AG08395 (cell line): ENCODE measurements at places on chromosomes 16 and 17.

- no peak for DNase-seq
These were observed 21.1 kb downstream of the GJD3 start for GRCh38 chr17:40343219-40344119.

- no peak for DNase-seq
These were observed 1449.7 kb downstream of the CDH8 start for GRCh38 chr16:60586493-60586892.

- peak; percentile 40 for DNase-seq
These were observed 25.9 kb downstream of the AP2B1 start for GRCh38 chr17:35612924-35613521.

DNA sequence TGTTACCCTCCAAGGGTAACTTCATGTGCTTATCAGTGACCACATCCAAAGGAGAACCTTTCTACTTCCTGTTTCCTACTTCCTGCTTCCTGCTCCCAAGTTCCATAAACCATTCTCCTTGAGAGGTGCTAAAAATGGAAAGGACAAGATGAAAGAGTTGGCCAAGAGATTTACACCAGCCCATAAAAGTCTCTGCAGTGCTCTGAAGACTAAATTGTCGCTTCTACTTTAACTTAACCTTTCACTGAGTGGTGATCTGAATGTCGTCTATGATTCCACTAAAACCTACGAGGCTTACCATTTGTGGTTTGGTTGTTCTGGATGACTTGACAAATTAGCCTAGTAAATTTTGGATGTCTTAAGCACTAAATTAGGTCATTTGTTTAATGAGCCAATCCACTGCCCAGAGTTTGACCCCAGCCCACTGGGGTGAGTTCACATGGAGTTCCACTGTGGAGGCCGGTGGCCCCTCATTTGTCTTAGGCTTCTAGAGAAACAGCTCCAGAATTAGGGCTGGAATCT is 333.1 kb downstream of the FOXL1 start:
- DNase-seq, result no peak

- DNase-seq, result no peak
These were observed 157.5 kb downstream of the HS3ST2 start for GRCh38 chr16:22971346-22971924.

DNA sequence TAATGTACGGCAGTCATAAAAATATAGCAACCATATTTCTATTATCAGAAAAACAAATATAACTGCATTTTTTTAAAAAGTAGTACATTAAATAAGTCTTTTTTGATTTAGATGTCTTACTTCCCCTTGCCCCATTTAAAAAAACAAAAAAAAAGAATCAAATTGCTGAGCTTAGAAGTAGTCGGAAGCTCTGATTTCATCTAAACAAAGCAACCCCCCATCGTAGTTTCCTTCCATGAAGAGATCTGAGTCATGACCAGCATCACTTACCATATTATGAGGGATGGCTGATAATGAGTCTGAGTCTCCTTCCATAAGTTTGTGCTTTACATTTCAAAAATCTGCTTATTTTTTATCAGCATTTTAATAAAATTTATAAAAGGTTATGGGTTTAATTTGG is 86.2 kb downstream of the ITFG1 start:
- DNase-seq, result no peak

DNA sequence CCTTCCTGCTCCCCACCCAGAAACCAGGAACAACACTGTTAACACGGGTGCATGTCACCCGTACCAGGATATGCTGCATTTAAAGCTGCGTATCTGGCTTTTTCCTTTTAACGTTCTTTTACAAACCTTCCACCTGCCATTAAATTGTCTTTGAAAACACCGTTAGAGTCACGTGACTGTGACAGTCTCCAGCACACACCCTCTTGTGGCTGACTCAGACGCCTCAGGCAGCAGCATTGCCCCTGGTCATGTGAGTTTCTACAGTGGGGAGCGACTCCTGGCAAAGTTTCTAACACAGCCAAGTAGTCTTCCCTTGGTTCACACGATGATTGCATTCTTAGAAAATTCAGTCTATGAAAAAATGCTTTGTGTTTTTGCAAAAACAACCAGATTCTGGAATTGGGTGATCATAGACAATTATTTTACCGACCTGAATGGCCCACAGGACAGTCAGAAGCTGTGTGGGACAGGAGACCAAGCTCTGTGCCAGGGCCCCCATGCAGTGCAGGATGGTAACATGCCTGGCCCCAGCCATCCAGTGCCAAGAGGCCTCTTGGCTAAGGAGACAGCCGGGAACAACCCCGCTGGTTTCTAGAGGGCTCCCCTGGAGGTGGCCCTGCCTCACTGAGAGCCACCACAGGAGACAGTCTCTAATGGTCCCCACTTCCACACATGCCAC is 199.1 kb downstream of the KATNIP start:
- peak; percentile 98 for DNase-seq

DNA sequence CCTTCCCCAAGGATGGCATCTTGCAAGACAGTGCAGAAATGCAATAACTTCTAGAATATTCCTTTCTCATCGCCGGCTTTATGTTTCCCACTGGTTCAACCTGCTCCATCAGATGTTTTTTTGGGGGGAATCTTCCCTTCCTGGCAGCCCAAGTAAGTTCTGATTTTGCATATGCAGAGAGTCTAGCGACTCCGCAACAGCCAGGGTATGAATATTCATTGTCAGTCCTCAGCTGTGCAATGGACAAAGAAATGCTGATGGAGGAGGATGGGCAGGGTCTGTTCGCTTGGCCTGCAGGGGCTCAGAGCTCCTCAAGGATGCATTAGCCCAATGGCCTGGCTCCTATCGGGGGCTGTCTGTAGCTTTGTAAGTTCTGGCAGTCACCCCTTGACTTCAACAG is 358.8 kb upstream of the CCL2 start:
- DNase-seq, result no peak

- DNase-seq, result no peak
These were observed 2287.0 kb downstream of the TP53TG3F start for GRCh38 chr16:35746281-35746962.

GRCh38 chr17:8162997-8163977 is 539 bp upstream of the VAMP2 start:
- no peak for DNase-seq

DNA sequence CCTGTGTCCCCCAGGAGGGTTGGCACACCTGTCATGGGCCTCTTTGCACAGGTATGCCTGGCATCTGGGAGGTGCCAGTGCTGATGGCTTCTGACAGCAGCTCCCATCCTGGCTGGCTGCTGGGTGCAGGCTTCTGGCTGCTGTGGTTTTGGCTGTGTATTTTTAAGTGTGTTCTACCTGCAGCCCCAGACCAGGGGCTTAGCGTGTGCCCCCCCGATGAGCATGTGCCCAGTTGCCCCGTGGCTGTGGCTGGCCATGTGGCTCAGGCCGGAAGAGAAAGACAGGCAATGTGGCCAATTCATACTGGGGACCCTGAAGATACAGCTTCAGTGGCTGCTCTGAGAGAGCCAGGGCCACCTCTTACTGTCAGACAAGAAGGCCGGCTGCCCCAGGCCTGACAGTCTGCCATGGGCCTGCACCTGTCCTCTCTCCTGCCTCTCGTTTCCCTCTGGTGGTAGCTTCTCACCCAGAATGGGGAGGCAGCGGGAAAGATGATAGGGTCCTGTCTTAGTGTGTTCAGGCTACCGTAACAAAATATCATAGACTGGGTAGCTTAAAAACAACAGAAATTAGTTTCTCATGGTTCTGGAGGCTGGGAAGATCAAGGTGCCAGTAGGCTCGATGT is 37.6 kb upstream of the LGALS9 start:
- no peak for DNase-seq

DNA sequence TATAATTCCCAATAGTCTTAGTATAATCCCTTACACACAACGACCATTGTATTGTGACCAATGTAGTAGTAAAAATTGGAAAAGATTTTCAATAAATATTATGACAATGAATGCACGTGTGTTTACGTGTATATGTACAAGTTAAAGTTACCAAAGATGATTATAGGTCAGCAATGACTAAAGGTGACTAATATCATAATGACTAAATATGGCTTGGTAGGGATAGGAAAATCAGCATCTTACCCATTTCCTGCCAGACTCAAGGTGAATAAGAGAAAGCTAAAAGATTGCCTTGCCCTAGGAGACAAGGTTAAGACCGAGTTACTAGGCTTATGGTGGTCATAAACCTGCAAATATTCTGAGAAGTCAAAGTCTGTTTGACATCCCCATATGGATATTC is 34.4 kb downstream of the CPD start:
- peak; percentile 20 for DNase-seq

GRCh38 chr17:12683299-12683698 is 17.6 kb downstream of the MYOCD start:
- no peak for DNase-seq

- DNase-seq, result no peak
These were observed 36.8 kb downstream of the MSI2 start for GRCh38 chr17:57293077-57293476.

DNA sequence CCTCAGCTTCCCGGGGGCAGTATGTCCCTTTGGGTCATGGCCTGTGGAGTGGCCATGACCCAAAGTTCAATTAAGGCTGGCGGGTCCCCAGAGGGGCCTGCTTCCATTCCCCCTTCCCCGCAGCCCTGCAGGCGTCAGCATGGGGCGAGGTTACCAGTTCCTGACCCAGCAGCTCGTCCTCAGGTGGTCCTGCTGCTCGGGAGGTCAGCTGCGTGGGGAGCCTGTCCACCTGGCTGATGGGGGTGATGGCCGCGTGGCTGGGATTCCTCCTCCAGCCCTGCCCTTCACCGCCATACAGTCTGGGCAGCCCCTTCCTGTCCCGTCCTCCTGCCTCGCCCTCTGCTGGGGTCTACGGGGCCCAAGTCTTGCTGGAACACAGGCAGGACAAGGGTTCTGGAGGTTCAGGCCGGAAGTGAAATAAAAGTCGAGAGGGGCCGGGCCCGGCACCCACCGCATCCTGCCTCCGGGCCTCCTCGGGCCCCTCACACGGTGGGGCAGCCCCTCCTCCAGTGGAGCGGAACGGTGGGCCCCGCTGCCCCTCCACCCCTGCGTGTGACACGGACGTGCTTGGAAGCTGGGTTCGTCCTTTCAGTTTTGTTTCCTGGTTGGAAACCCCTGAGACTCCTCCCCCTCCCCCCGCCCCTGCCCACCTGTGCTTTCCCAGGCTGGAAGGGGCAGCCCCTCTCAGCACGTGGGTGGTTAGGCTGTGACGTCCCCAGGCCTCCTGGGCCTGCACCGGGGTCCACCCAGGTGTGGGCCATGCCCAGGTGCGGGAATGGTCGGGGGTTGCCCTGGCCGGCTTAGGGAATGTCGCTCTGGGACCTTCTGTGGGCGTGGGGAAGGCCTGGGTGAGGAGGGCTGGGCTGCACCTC is 6.8 kb downstream of the UBALD2 start:
- no peak for DNase-seq

DNA sequence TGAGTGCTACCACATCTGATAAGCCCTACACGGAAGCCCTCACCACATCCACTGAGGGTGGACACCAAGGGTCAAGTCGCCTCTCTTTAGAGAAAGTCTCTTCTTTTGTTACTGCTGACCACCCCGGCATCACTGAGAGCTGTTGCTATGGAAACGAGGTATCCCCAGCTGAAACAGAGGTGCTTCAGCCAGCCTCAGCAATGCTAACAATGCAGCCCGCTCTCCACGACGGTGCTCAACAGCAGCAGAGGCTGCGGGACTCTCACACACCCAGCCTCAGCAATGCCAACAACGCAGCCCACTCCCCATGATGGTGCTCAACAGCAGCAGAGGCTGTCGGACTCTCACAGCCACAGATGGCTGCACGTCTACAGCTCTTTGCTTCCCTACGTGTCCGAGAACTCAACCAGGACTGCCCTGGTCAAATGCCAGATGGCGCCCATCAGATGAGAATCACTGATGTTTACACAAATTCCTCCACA is 41.4 kb downstream of the VPS53 start:
- DNase-seq, result no peak

DNA sequence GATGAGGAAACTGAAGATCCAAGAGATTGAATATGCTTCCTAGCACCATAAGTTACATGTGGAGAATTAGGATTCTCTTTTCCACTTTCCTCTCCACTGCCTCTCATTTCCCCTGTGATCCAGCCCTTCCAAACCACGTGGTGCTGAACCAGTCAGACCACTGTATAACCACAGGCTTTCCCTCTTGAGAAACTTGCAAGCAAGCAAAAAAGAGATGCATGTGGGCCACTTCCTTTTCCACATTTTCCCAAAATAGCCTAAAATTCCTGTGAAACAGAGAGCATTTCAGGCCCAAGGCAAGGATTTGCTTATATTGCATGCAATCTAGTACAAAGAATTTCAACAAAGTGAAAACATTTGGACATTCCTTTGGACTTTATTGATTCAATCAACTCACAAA is 59.3 kb upstream of the KSR1 start:
- peak; percentile 79 for DNase-seq

GRCh38 chr16:22161999-22162655 is at the start of gene SDR42E2:
TSS of gene SDR42E2 (plus strand) at chr16:22162506. CDS start at chr16:22165583, 3,077 bp downstream.
- DNase-seq, result no peak

DNA sequence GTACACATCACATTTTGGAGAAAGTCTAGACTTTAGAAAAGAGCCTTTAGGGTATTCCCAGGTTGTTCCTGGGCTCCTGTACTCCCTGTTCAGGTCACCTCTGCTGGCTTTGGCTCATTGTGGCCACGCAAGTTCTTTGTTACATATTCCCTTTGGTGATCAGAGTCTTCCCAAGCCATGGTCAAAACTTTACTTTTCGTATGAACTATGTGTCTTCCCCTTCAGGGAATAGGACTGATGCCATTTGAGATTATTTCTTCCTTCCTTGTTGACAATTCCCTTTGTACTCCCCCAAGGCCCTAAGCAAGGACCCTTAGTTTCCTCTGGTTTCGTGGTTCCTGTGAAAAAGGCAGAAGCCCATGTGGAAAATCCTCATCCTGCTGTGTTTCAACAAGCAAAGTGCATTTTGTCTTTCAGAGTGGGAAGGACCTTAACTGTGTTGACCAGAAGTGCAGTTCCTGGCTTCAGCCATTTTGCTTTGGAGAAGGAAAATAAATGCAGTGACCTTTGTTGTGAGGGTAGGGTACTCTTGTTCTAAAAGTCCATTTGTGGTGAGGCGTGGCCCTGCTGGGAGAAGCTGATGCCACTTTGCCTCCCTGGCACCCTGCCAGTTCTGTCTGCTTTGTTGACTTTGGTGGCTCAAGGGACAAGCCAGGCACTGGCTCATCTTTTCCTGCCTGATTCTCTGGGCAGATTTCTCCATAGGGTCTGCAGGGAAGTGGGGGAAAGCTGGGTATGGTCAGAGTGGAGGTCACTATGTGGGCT is 55.1 kb downstream of the ZNRF1 start:
- no peak for DNase-seq
